ENCODE measurements at places on chromosomes 2 and 18.

GRCh38 chr2:165060411-165060810 lies 105.1 kb upstream of the SLC38A11 start:
- no peak for DNase-seq

DNA sequence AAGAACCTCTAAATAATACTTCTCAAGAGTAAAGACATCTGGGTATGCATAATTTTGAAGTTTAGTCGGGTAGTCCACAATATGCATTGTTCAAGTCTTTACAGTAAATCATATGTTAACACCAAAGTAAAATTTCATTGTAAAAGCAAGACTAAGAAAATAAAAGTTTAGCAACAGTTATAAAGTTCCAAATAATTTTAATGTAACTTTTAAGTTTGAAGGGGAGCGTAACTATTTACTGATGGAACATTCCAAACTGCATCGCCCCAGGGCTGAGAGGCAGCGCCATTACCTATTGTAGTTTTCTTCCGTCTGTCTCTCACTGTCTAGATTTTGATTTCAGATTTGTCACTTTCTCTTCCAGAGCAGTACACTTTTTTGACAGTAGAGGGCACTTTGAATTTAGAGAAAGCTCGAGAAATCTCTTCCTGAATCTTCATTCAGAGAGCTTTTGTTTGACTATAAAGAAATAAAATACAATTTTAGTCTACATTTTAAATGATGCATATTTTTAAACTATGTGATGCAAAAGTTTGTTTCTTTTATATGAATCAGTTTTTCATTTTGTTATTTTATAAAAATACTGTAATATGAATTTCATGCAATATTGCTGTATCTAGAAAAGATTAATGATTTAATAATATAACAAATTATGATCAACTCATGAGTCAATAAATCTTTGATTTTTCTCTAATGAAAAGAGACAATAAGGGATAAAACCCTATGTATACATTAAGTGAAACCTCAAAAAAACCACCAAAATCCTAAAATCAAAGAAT lies 389.8 kb downstream of the FIGN start:
- DNase-seq = peak; percentile 39

- no peak for DNase-seq
Measured at GRCh38 chr2:73385123-73385503, 523 bp upstream of the ALMS1 start.

GRCh38 chr18:75643083-75643482 lies 215.6 kb upstream of the SMIM21 start:
- DNase-seq = no peak

GRCh38 chr18:59672235-59672711 lies 24.9 kb downstream of the CCBE1 start:
- DNase-seq = no peak

GRCh38 chr2:63064661-63065060 lies 14.0 kb downstream of the OTX1 start:
- no peak for DNase-seq

All from activated CD4-positive, alpha-beta T cell treated with anti-CD3 and anti-CD28 coated beads, Interleukin-2, Interleukin-4, amounts not matched to agents 100 ng/mL and 50 ng/mL, durations not matched to agents 16 hours and 8 hours (primary cell).